Tibial nerve (tissue), 4 donors: ENCODE measurements at places on chromosomes 16 and 17.

DNA sequence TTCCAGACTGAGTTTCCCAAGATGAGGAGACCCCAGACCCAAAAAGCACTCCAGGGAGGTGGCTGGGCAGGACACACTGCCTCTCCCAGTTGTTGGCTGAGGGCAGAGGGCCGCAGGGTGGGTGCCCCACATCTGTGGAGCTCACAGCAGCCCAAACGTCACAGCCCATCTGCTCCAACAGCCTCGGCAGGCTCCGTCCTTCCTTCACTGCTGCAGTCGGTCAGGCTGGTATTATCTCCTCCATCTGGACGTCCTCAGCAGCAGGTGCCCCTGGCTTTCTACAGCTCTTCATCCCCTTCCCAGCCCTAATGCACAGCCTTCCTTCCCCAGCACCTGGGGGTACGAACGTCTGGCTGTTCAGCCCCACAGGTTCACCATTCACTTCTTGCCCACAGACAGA lies 55.2 kb downstream of the PRMT7 start:
- DNase-seq: no peak

- DNase-seq: no peak
Observed at GRCh38 chr17:64001763-64002529, 3.8 kb downstream of the PRR29 start.

DNA sequence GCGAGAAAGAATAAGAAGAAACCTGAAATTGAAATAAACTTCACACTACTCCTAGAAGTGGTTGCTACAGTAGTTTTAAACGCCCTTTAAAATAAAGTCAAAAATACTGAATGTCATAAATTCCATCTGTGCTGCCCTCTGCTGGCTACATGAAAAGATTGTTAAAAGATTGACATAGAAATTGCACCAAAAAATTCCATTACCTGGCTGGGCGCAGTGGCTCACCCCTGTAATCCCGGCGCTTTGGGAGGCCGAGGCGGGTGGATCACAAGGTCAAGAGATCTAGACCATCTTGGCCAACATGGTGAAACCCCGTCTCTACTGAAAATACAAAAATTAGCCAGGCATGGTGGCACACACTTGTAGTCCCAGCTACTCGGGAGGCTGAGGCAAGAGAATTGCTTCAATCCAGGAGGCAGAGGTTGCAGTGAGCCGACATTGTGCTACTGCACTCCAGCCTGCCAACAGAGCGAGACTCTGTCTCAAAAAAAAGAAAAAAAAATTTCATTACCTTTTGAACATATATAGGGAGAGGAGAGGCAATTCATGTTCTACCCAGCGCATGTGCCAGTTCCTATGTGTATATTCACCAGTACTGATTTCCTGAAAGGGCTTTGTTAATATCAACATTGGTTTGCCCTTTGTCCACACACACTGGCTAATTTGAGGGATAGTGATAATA lies 36.5 kb downstream of the CYTH1 start:
- peak; percentile 48 for DNase-seq

- no peak for DNase-seq
Observed at GRCh38 chr17:40557531-40558299, 7.6 kb downstream of the CCR7 start.

GRCh38 chr17:2237521-2237921 lies 66.1 kb downstream of the SMG6 start:
- DNase-seq: no peak

DNA sequence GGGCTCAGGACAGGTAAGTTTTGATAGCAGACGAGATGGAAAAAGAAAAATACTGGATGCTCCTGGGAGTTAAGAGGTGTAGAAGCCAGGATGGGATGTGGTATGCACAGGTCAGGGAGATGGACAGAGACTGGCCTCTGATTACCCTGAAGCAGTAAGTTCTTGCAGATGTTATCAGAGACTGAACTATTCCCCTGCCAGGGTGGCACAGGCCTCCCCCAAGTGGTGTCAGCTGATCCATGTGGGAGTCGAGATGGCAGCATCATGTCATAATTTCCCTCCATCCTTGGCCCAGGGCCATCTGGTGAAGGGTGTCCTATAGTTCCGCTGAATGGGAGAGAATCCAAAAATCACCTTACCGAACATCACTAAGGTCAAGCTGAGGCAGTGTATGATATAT lies 14.1 kb upstream of the NKD1 start:
- no peak for DNase-seq

DNA sequence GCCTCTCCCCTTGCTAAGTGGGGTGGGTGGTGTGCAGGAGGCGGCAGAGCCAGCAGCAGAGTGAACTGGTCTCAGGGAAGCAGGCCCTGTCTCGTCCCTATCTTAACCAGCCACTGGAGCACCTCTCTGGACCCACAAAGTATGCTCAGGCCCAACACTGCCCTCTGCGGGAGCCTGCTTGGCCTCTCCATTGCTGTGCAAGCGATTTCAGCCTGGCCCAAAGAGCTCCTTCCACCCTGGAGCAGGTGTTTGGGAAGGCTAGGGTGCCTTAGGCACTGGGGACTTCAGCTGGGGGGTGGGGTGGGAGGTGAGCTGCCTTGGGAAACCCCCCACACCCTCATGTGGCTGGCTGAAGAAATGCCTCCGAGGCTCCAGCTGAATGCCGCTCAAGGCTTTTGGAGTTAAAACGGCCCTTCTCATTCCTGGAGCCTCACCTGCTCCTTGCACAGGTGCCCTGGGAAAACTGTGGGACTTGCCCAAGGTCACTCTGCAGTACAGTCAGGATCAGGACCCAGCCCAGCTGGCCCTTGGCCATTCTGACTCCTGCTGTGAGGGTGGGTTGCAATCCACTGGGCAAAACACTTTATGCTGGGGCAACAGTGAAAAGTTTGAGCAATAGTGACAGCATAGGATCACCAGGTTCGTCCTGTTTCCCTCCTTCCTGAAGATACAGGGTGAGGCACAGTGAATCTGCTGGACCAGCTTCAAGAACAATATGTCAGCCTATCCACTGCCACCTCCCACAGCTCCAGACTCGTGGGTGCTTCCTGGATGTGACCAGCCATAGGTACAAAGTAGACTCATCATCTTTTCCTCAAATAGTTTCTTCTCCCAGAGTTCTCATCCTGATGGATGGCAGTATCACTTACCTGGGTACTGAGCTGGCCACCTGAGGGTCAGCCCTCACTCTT lies 5.9 kb upstream of the UBE2O start:
- DNase-seq: no peak

GRCh38 chr17:63832455-63832854 lies 5.0 kb upstream of the FTSJ3 start:
- no peak for DNase-seq

DNA sequence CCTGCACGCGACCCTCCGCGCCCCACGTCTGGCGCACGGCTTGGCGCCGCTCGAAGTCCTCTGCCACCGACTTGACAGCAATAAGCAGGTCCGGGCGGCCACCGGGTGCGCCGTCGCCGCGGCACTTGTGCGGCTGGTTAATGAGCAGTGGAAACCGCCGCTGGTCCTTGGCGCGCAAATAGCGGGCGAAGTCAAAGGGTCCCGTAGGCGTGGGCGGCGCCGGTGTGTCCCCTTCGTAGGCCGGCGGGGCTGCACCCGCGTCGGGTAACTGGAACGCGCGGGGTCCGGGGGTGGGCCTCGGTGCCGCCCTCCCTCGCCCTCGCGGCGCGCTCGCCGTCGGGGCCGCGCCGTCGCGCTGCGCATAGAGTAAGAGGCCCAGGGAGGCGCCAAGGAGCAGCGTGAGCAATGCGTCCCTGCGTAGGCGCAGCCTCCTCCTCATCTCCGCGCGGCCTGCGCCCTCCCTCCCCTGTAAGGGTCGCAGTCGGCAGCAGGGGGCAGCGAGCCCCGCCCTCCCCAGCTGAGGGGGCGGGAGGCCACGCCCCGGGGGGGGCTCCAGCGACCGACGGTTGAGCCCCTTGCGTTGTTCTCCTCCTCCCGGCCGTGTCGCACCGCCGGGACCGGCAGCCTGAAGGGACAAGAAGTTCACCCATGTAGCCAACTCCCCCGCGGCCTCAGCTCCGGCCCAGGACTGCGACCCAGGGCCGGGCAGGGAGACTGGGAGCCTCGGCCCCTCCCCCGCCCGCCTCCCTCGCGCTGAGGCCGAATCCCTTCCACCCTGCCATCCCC lies 558 bp downstream of the B3GNT9 start:
- no peak for DNase-seq

- no peak for DNase-seq
Observed at GRCh38 chr17:76262732-76263344, 2.3 kb upstream of the UBALD2 start.

- no peak for DNase-seq
Observed at GRCh38 chr16:85426806-85427205, 186.3 kb upstream of the GSE1 start.

DNA sequence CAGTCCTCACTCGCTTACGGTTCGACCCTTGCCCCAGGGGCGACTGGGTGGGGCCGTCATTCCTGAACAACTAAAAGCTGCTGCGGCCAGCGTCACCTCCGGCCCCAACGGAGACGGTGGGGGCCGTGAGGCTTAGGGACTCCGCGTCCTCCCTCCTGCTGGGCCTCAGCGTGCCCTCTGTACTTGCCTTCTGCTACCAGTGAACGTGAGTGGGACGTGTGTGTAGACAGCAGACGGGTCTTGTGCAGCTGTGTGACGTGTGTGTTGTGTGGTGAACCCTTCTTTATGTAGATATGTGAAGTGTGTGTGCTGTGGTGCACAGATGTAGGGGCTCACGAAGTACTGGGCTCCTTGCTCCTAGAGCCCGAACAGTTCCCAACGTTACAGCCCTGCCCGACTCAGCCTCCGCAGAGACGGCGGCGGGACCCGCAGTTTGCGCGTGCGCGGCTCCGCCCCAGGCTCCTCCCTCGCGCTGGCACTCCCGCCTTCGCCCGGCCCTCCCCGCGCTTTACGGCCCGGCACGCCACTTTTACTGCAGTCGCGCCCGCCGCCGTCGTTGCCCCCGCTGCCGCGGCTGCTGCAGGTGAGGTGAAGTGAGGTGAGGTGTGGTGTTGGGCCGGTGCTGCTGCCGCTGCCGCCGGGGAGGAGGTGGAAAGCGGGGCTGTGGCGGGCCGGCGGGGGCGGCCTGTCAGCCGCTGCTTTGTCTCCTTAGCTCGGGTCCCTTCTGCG lies at the start of gene PHAF1:
Gene PHAF1, plus strand, starts transcription at position 535 of the 729 bp plus-strand sequence. CDS start 235 bp downstream, outside the sequence.
- peak; percentile 81 for DNase-seq

DNA sequence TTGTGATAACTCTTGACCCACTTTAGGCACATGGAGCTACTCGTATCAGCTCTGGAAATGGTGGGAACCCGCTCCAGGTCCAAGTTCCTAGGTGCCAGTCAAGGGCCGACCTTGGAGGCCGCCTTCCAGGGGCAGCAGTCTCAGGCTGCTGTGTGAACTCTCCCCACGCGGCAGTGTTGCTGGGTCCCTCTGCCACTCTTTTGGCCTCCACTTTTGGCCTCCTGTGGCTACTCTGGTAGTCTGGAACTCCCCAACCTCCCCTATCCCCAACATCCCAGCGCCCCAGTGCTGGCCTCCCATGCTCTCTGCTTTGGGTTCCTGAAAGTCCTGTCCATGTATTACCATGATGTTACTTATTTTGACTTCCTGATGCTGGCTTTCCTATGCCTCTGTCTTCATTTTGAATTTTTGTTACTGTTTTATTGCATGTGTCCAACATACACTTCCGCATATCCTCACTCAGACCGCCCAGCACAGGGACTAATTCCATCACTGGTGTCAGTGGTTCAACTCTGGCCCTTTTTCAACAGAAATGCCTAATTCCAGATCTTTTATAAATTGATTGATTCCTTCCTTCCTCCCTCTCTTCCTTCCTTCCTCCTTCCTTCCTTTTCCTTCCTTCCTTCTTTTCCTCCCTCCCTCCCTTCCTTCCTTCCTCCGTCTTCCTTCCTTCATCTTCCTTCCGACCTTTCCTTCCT lies 44.1 kb downstream of the COX4I1 start:
- DNase-seq: no peak

GRCh38 chr16:10501016-10501607 lies 79.3 kb downstream of the EMP2 start:
- no peak for DNase-seq

GRCh38 chr16:21159281-21159951 lies 942 bp downstream of the LDAF1 start:
- peak; percentile 10 for DNase-seq

DNA sequence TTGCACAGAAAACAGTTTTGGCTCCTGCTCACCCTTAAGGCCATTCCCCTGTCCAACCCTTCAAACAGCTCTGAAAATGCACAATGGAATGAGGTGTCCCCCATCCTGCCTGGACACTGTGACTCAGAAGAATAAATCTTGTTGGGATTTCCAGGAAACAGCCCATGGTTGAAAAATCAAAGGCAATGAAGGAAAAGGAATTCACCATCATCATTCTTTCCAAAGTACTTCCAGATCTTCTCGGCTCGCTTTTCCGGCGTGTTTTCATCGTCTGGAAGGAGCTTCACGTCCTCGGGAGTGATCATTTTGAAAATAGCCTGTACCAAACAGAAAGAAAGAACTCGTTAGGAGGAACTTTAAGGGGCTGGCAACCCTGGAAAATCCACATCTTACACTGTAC lies 4.3 kb downstream of the RCVRN start:
- no peak for DNase-seq

DNA sequence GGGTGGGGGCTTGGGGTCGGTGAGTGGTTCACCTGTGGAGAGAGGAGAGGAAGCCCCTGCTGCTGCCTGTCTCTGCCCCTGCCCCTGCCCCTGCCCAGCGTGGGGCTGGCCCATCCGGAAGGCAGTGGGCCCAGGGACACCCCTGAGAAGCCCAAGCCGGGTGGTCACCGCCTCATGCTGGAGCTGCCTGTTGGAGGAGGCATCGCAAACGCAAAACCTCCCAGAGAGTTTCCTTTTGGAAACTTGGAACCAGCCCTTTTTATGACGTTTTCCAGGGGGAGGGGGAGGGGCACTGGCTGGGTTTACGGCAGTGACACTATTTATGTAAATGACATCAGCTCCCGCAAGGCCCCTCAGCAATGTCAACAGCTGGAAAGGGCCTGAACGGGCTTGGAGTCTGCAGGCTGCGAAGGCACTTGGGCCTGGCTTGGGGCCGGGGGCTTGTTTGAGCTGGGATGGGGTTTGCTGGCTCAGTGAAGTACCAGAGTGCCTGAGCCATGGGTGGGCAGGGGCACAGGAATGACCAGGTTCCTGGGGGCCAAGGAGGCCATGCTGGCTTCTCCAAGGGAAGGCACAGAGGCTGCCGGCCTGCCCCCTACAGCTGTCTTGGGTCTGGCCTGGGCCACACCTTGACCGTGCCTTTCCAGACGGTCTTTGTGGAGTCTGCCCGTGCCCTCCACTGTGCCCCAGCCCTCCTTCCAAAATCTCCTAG lies 219.5 kb downstream of the NTN1 start:
- DNase-seq: peak; percentile 70

DNA sequence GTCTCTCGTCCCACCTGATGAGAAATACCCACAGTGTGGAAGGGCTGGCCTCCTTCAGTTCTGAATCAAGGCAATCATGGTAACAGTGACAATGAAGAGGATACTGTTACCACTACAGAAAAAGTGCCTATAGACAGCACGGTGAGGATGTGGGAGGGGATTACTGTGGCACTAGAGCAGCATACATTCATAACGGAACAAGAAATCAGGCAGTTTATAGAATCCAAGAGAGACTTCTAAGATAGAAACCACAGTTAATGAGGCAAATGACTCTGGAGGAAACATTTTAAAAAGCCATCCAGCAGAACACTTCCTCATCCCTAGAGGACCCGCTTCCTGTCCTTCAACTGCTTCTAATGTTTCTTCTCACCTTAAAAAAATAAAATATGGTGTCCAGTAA lies 2.7 kb downstream of the RUSF1 start:
- no peak for DNase-seq

- no peak for DNase-seq
Observed at GRCh38 chr17:51322390-51323029, 62.2 kb downstream of the UTP18 start.

GRCh38 chr16:57077714-57078113 lies 14.7 kb upstream of the CPNE2 start:
- no peak for DNase-seq

- DNase-seq: no peak
Observed at GRCh38 chr16:87160701-87161337, 156.4 kb downstream of the C16orf95 start.

- no peak for DNase-seq
Observed at GRCh38 chr16:53881371-53881770, 177.4 kb downstream of the FTO start.
